Cardiac fibroblast (primary cell): ENCODE measurements at places on chromosomes 6 and 20.

DNA sequence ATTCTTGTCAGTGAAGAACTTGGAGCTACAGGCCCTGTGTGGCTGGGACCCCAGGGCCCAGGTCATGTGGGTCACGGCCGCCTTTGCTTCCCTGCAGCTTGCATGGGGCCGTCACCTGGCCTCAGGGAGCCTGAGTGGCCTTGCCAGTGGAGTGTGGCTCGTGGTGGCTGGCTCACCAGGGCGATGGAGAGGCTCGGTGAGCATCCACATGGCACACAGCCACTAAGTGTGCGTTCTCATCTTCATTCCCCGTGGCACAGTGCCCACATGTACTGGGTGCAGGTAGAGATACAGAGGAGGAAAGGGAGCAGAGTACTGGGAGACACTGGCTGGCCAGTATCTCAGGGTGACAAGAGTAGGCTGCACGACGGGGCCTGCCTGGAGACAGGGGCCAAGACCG, 21.5 kb downstream of the MANBAL start:
- no peak for DNase-seq

GRCh38 chr6:102581378-102582124, 1188.0 kb downstream of the GRIK2 start:
- DNase-seq: no peak

GRCh38 chr20:21622097-21622857, 83.2 kb upstream of the PAX1 start:
- no peak for DNase-seq

- DNase-seq: no peak
These were observed 14.8 kb upstream of the ELOVL5 start for GRCh38 chr6:53363341-53364079.

DNA sequence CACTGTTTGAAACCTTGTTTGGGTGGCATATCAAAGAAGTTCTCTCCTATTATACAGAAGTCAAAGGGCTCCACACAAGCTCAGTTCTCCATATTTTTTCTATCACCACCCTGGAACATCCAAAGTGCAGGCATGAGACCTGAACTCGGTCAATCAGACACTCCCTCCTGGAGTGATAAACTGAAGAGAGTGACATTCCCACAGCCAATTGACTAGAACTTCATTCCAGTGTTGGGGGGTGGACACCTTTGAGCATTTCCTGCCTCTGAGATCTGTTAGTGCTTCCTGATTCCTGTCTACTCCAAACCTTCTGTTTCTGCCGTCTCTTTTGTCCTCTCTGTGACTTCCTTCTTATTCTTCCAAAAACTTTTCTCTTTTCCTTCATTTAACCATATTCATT, 220.7 kb upstream of the NOX3 start:
- DNase-seq: no peak

DNA sequence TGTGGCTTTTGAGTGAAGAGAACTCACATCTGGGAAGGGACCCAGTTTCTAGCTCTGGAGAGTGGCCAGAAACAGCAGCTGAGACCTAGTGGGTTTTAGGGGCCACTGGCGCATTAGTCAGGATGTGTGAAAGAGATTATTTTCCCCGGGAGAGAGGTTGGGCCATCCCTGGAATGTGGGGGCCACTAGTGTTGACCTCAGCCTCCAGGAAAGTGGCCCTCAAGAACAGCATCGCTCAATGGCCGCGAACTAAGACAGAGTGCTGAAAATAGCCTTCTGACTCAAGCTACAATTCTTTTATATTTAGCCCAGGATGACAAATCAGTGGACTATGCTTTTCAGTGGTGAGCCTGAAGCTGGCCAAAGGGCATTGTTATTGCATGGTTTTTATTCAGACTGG, 210.4 kb upstream of the RNF24 start:
- peak; percentile 94 for DNase-seq

- peak; percentile 61 for DNase-seq
These were observed 53.7 kb downstream of the BMP7 start for GRCh38 chr20:57212534-57213276.

DNA sequence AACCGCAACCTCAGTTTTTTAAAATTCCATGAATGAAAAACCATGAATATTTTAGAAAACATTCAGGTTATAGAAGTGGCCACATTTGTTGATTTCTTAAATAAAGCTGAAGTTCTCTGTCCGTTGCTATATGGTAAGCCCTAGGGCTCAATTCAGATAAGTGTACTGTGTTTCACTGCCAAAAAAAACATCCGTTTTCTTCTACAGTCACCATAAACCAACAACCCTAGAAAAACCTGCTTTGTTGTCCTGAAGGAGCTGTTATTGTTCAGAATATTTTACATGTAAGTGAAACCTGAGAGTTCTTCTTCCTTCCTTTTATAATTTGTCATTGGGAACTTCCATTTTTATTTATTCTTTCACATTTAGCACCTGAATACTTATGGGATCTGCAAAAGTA, 274.1 kb downstream of the TFAP2A start:
- peak; percentile 5 for DNase-seq

- DNase-seq: no peak
These were observed 699.1 kb downstream of the QKI start for GRCh38 chr6:164113637-164114036.

DNA sequence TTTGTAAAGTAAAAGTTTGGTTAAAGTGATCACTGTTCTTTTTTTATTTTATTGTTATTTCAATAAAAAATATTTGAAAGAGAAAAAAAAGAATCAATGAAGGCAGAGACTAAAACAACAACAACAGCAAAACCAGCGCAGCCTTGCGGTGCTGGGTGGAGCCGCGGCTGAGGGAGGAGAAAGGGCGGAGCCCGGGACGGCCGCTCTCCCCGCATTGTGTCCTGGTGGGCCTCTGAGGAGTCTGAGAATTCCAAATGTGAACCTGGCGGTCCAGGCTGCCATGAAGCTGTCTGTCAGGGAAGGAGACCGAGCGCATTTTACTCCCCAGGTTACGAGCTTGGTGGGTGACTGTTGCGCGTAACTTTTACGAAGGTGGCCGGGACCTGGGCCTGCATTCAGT, 43.2 kb downstream of the TMEM242 start:
- no peak for DNase-seq

GRCh38 chr6:32666420-32667300, at the start of gene HLA-DQB1:
HLA-DQB1 (minus strand) TSS chr6:32666657; CDS start chr6:32666607, 50 bp downstream.
- DNase-seq: peak; percentile 26

DNA sequence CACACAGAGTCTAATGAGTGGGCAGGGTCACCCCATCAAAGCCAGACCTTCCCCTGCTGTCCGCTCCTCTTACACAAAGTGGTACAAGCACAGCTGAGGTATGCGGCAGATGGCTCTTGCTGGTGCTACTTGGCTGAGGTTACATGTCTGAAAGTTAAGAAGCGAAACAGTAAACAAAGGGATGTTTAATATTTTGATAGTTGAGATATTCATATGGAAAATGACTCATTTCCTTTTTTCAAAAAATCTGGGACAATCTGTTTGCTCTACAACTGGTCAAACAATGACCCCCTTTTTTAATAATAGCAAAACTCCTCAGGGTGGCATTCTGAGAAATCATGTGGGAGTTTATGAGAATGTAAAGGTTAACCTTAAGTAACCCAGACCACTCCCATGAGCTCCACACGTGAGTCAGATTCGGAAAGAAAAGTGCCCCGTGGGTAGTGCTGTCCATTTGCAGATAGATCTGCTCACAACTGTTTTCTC, 245.3 kb downstream of the TBXT start:
- DNase-seq: peak; percentile 48

DNA sequence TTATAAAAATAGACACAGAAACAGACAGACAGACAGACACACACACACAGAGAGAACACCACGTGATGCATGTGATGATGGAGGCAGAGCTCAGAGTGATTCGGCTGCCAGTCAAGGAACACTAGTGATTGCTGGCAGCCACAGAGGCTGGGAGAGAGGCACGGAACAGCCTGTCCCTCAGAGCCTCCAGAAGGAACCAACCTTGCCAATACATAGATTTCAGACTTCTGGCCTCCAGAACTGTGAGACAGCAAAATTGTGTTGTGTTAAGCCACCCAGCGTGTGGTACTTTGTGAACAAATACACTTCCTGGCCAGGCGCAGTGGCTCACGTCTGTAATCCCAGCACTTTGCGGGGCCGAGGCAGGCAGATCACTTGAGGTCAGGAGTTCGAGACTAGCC, 9.5 kb upstream of the PARD6B start:
- DNase-seq: peak; percentile 45

DNA sequence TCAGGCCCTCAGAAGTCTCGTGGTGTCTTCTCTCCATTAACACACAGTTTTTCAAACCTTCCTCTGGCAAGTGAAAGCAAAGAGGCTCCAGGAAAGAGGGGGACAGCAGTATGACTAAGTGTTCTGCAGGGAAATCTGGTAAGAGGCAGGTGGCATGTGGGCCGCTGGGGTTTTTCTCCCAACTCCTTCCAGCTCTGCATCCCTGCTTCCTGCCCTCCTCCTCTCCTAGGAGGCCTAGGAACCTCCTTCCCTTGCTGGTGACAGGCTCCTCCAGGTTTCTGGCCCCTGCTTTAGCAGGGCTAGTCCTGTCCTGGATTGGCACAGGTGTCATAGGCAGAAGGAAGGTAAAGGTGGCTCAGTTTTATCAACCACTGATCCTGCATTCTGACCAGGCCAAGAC, 7.6 kb upstream of the ITCH start:
- DNase-seq: no peak

DNA sequence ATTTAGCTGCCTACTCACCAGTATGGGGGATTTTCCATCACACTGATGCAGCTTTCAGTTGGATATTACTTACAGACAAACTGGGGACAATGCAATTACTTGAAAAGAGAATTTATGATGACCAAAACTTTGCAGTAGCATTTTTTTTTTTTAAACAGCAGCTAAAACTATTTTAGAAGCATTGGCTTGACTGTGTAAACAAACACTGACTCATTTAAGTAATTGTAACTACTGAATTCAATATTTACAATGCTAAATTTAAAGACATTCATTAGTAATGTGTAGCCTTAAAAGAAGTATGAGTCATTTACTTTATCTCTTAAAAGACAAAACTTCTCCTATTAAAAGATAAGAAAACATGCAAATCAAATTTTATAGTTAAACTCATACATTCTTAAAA, 295.9 kb upstream of the FERMT1 start:
- no peak for DNase-seq

DNA sequence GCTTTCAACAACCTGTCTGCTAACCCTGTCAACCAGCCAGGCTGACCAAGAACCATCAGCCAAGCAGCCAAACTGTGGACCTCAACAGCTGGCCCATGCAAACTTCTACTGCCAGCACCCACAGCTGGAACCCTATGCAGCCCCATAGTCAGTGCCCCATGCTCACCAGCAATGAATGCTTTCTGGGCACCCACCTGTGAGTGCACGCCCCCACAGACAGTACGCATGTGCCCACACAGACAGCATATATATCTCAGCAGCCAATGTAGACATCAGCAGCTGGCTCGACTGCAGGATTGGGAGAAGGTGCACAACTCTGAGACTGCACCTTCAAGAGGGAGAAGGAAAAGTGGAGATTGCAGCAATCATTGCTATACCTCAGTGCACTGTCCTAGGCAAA, 1534.6 kb downstream of the GRIK2 start:
- no peak for DNase-seq

DNA sequence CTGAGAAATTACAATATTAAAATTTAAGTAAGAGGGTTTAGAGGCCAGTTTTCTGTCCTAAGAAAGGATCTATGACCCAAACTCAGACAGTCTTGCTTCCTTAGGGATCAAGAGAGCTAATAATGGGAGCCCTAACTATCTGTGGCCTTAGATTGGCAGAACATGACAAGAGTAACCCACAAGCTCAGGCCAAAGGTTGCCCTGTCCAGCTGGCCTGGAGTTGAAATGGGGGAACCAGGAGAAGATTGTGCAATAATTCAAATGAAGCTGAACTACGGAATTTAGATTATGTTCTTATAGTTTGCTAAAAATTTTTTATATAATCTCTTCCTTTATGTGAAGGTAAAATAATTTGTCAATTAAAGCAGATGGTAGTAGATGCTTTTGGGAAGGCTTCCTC, 26.4 kb downstream of the LAMA4 start:
- DNase-seq: no peak

- peak; percentile 86 for DNase-seq
These were observed 18.6 kb downstream of the TAB2 start for GRCh38 chr6:149335924-149336608.
